ENCODE measurements at places on chromosomes 5 and 9. TPM values are rescaled to one million over a fixed set of nuclear protein-coding genes. Genes with fewer than 3 reads are reported as not detected.

CCDC192 gene
- not detected for total RNA-seq

SNCB gene
- total RNA-seq, result not detected

ZNF883 gene
- total RNA-seq, result 0.65 TPM

LCP2 gene
- total RNA-seq, result not detected

SUSD3 gene
- 0.98 TPM for total RNA-seq

SHOC1 gene
- not detected for total RNA-seq

EPB41L4A gene
- 29.1 TPM for total RNA-seq

PCDHB9 gene
- 0.65 TPM for total RNA-seq

MARCOL gene
- total RNA-seq, result not detected

OGN gene
- total RNA-seq, result not detected

AMBP gene
- total RNA-seq, result not detected

ENG gene
- total RNA-seq, result 209 TPM

DHFR gene
- total RNA-seq, result 30.1 TPM

JAK2 gene
- 8.5 TPM for total RNA-seq

CAVIN4 gene
- 1.6 TPM for total RNA-seq

IL7R gene
- total RNA-seq, result 3.6 TPM

SEPTIN8 gene
- total RNA-seq, result 47.9 TPM

PCDHB7 gene
- total RNA-seq, result 0.57 TPM

PCDHGC4 gene
- total RNA-seq, result 2.3 TPM

MCC gene
- 21.3 TPM for total RNA-seq

AQP7 gene
- total RNA-seq, result 0.19 TPM

ABCA2 gene
- total RNA-seq, result 12.4 TPM

TMOD1 gene
- total RNA-seq, result 1.1 TPM

GRM6 gene
- total RNA-seq, result not detected

SNCAIP gene
- total RNA-seq, result 37.4 TPM

TCF7 gene
- 0.29 TPM for total RNA-seq

GABRB2 gene
- total RNA-seq, result not detected

FCN2 gene
- not detected for total RNA-seq

PTGES gene
- total RNA-seq, result 0.33 TPM

SSBP2 gene
- 8.8 TPM for total RNA-seq

HTR4 gene
- total RNA-seq, result 0.10 TPM

RPL35 gene
- total RNA-seq, result 2,087 TPM

ERCC8 gene
- 18.0 TPM for total RNA-seq

ANKRD34B gene
- not detected for total RNA-seq

FBXO10 gene
- 11.8 TPM for total RNA-seq

IFNA2 gene
- not detected for total RNA-seq

MYMK gene
- not detected for total RNA-seq

SLC27A6 gene
- total RNA-seq, result not detected

PDLIM4 gene
- total RNA-seq, result 56.8 TPM

KCNN2 gene
- 3.3 TPM for total RNA-seq

Measured in vein endothelial cell (primary cell).